ENCODE measurements at places on chromosomes 5 and 9.
A peak's percentile ranks its signal among the peaks of the same experiment; 100 is the strongest.

GRCh38 chr9:14345354-14346230 lies 31.7 kb upstream of the NFIB start:
- no peak for DNase-seq

GRCh38 chr9:96038914-96039313 lies 163.4 kb downstream of the ERCC6L2 start:
- no peak for DNase-seq

DNA sequence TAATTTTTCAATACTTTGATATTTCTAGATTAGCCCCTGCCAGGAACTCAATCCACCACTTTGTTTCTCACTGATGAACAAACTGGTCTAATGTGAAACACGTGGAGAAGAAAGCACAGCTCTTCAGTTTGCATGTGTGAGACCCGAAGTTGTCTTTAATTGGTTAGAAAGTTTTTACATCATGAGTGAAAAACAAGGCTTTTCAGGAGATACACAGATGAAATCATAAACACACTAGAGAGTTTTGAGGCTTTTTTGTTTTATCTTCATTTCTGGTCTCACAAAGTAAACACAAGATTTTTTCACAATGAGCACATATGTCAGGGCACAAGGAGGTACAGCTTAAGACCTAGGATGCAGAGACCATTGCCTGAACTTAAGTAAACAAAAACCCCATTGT lies 84.5 kb upstream of the MOCS2 start:
- no peak for DNase-seq

GRCh38 chr9:91711755-91712601 lies 238.1 kb downstream of the ROR2 start:
- DNase-seq = no peak

DNA sequence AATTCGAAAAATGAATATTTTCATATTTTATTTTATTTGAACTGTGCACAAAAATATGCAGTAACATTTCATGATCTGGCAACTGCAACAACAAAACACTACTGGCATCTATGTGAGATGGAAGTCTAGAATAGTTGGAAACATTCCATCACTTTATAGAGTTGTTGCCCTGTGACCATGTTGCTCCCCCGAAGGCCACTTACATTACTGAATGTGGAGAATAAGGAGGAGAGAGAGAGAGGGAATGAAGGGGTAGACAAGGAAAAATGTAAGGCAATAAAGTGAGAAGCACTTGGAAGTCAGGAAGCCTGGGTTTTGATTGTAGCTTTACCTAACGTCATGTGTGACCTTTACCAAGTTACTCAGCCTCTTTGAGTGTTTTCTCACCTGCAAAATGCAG lies 437.2 kb upstream of the EDIL3 start:
- no peak for DNase-seq

DNA sequence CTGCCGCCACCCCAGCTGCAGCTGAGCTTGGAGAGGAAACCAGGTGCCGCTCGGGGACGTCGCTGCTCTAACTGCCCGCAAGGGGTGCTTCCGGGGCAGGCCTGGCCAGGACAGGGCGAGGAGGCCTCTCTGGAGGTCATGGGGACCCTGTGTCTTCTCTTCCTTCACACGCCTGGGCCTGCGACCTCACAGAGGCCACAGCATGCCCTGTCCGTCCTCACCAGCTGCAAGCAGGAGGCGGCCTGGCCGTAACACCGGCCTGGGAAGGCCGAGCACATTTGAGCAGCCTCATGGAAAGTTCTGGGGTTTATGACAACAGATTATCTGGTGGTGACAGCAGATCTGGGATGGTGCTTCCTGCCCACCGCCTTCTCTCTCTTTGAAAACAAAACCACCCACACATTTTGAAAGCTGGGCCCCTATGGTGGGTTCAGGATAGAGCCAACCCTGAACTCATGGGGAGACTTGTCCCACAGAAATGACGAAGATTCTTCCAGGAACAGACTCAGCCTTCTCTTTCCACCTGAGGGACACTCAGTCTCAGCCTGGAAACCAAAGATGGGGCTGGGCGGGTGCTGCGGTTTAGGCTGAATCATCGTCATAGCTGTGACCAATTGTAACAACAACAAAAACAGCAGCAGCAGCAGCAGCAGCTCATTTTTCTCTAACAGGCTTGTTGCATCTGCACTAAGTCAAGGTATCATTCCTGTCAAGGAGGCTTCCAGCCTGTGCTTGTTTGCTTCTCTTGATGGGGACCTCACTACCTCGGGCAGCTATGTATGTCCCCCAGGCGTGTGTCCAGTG lies 99.6 kb upstream of the RAPGEF1 start:
- peak; percentile 20 for DNase-seq

GRCh38 chr9:19188771-19189170 lies 41.7 kb upstream of the DENND4C start:
- DNase-seq = no peak

DNA sequence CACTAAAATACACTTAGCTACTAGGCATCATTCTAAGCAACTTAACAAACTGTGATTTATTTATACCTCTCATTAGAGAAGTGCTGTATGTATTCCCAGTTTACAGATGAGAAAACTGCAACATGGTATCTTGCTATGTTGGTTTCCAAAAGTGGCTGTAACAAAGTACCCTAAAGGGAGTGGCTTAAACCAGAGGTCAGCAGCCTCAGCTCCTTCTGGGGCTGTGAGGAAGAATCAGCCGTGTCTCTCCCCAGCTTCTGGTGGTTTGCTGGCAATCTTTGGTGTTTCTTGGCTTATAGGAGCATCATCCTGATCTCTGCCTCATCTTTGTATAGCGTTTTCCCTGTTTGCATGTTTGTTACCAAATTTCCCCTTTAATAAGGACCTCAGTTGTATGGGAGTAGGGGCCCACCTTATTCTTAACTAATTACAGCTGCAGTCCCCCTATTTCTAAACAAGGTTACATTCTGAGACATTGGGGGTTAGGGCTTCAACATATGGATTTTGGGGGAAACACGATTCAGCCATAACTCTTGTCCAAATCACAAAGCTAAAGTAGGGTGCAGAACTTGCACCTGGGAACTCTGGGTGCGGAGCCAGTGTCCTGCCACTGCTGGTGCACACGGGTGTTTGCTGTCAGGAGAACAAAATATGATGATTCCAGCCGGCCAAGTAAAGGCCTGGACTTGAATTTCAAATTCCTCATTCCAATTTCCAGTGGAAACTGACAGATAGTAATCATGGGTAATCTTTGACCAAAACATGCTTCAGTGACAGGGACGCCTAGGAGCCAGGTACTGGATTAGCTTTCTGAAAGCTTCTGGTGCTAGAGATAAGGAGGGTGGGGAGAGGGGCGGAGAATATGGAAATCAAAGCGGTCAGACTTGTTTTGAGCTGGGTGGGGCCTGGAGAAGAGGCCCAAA lies 43.3 kb downstream of the RAI14 start:
- DNase-seq = no peak

DNA sequence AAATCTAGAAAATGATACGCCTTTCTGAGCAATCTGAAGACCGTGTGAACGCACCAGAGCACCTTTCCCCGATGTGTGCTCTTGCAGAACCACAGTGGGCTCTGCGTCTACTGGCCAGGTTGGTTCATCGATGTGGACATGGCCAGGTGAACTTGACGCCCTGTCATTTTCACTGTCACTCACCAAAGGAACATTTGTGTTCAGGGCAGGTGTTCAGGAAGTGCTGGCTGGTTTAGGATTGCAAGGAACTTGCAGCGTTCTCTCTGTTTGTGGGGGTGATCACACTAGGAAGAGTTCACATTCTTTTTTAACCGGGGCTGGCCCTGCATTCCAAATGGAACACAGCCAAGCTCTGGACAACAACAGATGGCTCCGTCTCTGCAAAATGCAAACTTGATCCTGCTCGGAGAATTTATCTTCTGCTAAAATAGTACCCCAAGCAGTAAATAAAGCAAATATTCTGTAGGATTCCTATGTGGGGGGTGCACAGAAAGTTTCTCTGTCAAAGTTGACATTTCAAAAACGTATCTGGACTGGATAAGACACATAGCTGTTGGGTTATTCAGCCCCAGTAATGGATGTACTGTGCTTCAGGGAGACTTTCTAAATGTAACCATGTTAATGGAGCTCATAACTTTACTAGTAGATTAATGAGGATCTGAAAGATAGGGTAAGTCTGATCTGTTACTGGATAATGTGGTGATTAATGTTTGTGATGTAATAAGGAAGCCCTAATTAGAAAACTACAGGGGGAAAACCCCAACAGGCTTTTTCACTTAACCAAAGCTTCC lies 45.7 kb upstream of the FANCC start:
- no peak for DNase-seq

DNA sequence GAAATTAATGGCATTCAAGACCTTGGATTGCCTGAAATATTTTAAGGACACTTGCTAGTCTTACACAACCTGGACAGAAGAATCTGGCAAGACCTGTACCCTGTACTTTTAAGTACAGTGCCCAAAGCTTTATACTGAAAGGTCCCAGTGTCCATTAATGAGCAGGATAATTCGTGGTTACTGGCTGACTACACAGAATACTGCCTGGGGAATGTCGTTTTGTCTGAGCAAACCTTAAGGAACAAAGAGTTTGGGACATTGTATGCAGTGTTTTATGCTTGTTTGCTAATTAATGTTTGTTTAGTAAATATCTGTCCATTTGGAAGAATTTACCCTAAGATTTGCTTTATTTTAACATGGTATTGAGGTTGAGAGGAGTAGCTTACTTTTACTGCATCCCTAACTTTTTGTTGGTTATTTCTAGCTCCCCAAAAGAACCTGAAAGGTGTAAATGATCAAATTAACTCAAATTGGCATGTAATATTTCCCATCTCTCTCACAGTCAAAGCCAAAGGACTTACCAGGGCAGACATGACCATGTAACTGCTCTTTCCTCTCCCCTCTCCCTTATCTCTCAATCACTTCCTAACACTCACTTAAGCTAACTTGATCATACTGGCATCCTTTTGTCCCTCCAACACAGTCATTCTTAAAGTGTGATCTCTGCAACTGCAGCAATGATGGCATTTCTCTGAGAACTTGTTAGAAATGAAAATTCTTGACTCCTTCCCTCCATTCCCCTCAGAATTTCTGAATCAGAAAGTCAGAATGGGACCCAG lies 15.7 kb downstream of the RANBP3L start:
- DNase-seq = no peak

- DNase-seq = no peak
These were observed 26.3 kb downstream of the SPZ1 start for GRCh38 chr5:80346055-80346454.

DNA sequence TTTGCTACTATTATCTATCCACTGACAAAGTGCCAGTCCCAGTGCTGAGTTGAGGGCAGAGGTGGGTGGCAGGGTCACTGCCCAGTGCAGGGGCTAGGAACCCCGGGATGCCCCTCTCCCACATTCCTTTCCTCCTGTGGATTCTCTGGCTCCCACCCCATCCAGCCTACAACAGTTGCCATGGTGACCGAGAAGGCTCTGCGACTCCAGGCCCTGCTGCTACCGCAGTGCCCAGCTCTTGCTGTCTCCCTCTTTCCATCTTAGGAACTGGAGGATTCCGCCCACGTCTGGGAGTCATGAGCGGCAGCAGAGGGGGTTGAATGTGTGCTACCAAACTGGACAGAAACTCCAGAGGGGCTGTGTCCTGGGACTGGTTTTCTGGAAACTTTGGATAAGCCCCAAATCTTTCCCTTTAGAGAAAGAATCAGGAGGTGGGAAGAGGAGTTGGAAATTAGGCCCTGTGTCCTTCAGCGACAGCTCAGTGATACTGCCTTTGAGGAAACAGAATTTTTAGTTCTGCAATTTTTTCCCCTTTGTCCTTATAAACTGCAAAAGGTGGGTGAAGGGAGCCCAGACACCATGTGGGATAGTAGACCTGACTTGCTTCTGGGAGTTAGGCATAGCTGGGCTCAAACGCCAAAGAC lies 20.7 kb upstream of the C5orf47 start:
- DNase-seq = no peak

Data from HS-27A (cell line).